NCI-H1436 treated with DMSO at 0.1 percent for 48 hours (cell line): ENCODE measurements at places on chromosomes 1 and 21.
A peak's percentile ranks its signal among the peaks of the same experiment; 100 is the strongest.

- DNase-seq: no peak
Observed at GRCh38 chr21:14312871-14313270, 70.1 kb downstream of the HSPA13 start.

GRCh38 chr1:51877434-51878307, 856 bp downstream of the NRDC start:
- DNase-seq: no peak

- no peak for DNase-seq
Observed at GRCh38 chr1:89894210-89895201, 73.7 kb downstream of the LRRC8D start.

- DNase-seq: no peak
Observed at GRCh38 chr1:29785554-29785953, 549.2 kb downstream of the PTPRU start.

DNA sequence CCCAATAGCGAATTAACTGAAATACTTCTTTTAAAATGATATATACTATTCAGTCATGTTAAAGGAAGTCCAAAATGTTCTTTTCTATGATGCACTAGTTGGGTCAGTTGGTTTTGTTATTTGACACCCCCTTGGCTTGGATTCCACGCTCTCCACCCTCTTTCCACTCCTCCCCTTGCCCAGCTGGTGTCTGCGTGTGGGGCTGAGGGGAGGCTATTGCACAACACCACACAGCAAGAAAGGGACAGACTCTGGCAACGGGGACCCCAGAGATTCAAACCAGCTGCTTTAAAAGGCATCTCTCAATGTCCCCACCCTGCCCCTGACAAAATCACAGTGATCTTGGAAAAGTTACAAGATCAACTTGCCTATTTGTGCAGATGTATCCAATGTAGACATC, 394.3 kb downstream of the TGFB2 start:
- no peak for DNase-seq

- no peak for DNase-seq
Observed at GRCh38 chr1:185017338-185017737, 28.0 kb upstream of the RNF2 start.

GRCh38 chr1:47918257-47918867, 78.8 kb downstream of the TRABD2B start:
- no peak for DNase-seq

DNA sequence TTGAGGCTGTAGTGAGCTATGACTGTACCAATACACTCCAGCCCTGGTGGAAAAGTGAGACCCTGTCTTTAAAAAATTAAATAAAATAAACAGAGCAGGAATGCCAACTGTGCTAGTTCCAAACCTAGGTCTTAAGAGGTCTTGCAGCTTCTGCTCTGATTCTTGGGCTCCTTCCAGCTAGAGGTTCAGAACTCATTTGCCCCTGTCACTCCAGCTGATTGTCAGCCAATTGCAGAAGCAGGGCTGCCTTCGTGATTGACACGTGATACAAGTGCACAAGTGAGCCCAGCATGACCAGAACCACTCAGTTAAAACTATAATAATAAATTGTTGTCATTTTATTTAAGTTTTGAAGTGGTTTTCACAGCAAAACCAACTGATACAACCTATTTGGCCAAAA, 298.4 kb downstream of the USP25 start:
- DNase-seq: no peak

DNA sequence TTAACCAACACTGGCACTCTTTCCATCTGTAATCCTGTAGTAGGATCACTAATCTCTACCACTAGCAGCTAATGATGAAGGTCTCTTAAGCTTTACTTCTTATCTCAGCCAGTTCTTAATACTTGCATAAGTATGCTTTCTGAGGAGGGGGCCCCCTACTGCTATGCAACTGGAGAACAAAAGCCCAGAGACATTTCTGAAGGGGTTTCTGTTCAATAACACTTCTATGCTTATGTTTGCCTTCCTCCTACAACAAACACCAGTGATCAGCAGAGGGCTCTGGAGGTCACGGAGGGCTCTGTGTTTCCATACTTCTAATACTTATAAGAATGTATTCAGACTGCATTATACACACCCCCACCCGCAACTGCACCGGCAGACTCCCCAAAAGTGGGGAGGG, 215.8 kb downstream of the BARHL2 start:
- DNase-seq: no peak

- no peak for DNase-seq
Observed at GRCh38 chr21:45979141-45979631, 2.4 kb upstream of the COL6A1 start.

GRCh38 chr1:197093226-197093885, 26.3 kb upstream of the F13B start:
- DNase-seq: no peak

- no peak for DNase-seq
Observed at GRCh38 chr1:3945222-3945621, 45.1 kb upstream of the C1orf174 start.

DNA sequence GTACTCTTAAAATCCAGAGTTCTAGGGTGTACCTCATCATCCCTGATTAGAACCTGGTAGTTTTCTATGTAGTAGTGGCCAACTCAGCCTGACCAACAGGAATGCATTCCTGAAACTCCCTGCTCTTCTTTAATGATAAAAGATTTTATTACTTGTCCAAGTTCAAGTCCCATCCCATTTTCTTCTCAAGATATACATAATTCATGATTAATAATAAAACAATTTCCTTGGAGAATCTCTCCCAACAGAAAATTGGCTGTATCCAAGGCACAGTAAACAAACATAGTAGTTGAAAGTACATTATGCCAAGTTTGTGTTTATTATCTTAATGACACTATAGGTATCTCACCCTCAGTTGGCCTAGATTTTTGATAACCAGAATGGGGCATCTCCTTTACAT, 714.1 kb upstream of the ADAMTS5 start:
- DNase-seq: no peak

DNA sequence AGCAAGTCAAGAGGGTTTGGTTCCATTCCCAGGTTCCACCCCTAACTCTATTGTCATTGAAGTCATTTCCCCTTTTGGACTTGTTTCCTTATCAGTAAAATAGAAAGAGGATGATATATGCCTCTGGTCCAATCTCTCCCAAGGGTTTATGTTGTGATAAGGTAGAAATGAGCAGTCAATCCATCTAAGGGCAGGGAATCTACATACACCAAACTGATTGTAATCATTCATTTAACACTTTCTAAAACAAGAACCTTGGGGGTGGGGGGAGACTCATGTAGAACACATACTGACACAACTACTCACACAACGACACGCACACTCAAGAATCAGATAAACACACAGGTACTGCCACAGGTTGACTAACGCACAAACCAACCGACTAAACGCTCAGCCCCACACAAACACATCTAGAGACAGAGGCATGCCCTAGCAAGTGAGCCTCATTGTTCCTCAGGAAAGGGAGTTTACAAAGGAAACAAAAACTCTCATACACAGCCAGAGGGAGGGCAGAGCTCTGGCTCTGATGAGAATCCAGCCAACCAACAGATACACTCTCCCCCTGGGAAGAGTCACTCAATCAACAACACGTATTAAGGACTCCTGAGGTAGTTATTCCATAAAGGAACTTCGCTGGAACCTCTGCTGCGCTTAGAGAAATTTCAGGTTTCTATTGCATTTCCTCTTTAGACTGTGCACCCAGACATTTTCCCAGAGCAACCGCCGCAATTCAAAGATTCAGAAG, 1.0 kb downstream of the F11R start:
- DNase-seq: no peak

- no peak for DNase-seq
Observed at GRCh38 chr1:108703939-108704338, 8.8 kb upstream of the FNDC7 start.

GRCh38 chr1:2466270-2466665, 9.8 kb upstream of the PLCH2 start:
- DNase-seq: no peak

GRCh38 chr1:3012456-3013291, 8.6 kb upstream of the ACTRT2 start:
- DNase-seq: no peak

DNA sequence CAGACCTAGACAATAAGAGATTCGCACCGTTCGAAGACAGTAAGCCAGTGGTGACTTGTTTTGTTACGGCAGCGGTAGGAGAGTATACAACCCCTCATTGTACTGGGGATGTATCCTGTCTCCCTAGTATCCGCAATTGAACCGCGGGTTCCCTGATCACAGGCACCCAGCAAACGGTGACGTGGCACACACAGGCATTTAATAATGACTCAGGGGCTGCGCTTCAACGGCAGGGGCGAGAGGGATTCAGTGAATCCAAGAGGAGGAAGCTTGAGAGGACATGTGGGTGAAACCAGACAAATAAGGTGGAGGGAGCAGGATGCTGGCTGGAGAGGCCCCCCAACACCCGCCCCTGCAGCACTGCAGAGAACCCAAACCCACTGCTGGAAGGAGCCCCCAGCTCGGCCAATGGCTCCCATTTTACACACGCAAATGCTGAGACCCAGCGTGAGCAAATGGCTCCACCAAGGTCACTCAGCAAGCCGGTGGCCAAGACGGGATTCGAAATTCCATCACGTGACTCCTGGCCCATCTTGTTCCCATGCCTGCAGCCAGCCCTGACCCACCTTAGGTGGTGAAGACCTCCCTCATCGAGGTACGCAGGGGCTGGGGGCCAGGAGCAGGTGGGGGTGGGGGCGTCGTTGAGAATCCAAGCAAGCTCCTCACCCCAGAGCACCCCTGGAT, 149.9 kb downstream of the SYF2 start:
- no peak for DNase-seq

DNA sequence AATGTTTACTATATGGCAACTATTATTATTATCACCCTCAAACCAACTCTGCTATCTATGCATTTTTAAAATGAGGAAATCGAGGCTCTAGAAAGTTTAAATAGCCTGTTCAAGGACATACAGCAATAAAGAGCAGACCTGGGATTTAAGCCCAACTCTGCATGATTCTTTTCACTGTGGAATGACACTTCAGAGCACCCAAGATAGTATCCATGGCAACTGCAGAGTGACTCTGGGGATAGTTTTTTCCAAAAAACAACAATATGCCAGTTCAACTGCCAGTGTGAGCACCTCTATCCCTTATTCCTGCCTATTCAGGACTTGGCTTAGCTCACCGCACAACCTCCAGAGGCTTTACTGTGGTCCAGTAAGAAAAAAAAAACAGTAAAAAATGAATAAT, 293.9 kb downstream of the BRINP2 start:
- no peak for DNase-seq

- no peak for DNase-seq
Observed at GRCh38 chr1:175313672-175314225, 121.2 kb upstream of the KIAA0040 start.

- DNase-seq: no peak
Observed at GRCh38 chr21:37869661-37870060, 46.6 kb downstream of the KCNJ6 start.

- DNase-seq: no peak
Observed at GRCh38 chr1:246210756-246211155, 296.3 kb downstream of the SMYD3 start.

DNA sequence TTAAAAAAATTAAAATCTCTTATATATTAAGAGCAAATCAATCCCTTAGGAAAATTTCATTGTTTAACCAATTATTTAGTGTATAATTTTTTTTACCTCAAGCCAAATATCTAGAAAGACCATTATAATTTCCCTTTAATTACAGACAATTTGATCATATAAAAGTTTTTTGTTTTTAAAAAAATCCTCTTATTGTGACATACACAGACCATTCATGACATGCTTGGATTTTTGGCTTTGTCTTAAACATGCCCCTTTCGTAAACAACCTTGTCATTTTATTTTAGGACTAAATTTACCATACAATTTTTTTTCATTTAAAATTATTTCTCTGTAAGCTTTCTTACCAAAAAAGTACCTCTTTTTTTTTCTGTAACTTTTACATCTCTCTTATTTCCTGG, 14.2 kb upstream of the CYP4B1 start:
- DNase-seq: no peak

DNA sequence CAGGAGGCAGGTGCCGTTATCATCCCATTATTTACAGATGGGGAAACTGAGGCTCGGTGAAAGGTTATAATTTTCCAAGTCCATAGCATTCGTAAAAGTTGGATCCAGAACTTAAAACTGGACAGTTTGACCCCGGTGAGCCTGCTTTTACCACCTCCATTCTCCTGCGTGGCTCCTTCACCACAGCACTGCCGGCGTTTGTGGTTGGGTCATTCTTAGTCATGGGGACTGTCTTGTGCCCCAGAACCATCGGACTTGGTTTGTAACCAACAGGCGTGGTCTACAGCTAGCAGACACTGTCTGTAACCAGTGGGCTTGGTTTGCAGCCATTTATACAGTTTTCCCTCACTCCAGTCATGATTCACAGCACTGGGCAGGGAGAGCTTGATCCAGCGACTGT, 511.3 kb downstream of the NPHP4 start:
- DNase-seq: no peak

GRCh38 chr1:41378999-41379737, 17.9 kb downstream of the FOXO6 start:
- DNase-seq: peak; percentile 63

DNA sequence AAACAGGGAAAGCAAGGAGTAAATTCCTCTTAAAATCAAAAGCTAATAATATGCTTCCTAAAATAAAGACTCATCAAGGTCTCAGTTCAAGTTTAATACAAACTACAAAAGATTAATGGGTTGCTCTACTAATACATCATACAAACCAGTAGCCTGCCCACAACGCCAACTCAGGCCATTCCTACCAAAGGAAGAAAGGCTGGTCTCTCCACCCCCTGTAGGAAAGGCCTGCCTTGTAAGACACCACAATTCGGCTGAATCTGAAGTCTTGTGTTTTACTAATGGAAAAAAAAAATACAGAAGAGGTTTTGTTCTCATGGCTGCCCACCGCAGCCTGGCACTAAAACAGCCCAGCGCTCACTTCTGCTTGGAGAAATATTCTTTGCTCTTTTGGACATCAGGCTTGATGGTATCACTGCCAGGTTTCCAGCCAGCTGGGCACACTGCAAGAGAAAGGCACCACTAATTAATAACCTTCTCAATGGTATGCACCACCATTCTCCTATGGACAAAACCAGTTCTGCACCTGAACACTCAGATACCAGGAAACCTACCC, 10.6 kb downstream of the PRDX1 start:
- no peak for DNase-seq

DNA sequence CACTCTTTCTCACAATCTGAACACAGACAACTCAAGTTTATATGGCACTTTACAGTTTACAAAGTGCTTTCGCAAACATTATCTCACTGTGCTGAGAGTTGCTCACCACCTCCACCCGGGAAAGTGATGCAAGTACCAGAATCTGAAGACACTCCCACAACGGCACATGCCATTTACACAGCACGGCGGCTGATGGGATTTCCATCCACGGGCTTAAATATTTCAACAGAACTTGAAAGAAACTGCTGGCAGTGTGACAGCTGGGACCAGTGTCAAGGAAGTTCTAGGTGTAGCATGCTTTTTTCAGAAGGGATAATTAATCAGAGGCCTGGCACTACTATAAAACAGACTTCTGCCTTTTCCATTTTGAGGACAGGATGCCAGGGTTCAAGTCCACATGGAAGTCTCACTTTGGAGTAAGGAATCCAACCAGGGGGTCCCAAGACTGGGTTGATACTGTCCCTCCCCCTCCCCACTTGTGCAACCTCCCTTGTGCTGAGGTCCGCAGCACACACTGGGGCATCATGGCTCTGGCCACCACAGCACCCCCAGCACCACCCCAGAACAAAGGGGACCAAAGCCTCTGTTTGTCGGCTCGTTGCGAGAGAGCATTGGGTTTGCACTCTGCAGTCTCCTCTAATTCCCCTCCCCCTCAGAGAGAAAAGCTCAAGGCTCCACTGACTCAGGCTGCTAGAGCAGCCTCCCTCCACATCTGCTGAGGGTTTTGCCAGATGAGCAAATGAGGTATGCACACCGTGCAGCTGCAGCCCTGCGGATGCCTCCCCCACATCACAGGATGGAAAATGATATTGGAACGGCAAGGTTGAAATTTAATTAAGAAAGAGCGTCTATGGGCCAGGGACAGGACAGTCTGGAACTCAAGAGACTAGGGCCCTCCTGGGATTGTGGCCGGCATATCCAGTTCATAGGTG, 154.9 kb downstream of the TGFBR3 start:
- DNase-seq: no peak
